ENCODE measurements at places on chromosomes 11 and 22.
A peak's percentile ranks its signal among the peaks of the same experiment; 100 is the strongest.

DNA sequence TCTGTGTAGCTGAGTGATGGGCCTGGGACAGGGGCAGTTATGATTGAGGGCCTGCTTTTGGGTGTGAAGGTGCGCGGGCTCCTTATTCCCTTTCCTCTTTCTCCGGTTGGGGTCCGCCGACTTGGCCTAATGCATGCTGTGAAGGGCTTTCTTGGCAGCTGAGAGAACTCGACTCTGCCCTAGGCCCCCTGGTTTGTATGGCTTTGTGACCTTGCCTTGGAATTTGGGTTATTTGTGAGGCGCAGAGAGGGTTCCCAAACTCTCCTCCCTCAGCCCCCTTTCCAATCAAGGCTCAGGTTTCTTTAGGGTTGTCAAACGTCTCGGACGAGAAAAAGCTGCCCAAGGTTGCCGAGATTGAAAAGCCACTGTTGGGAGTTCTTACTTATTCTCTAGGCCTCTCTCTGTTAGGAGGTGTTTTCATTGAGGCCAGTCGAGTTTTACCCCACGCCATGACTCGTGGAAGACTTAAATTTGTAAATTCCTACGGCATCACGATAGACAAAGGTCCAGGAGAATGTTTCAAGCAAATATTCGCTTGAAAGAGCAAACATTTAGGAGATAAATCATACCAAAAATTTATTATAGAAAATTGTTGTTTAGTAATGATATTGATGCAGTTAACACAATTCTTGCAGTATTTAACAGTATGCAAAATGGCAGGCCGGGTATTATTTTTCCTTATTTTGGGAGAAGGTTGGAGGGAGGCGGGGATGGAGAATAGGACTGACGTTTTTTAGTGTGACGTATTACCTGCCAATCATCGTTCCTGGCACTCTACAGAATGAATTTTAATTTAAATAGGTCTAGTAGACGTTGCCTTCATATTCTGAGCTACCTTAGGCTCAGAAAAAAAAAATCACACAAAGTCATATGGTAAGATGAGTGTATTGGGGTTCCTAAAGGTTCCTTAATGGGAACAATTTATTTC lies 689 bp downstream of the PDHX start:
- DNase-seq, result peak; percentile 5

GRCh38 chr22:49924113-49924833 lies 5.8 kb downstream of the CRELD2 start:
- DNase-seq, result no peak

- DNase-seq, result peak; percentile 80
Observed at GRCh38 chr11:783581-784015, 6.3 kb downstream of the CEND1 start.

- no peak for DNase-seq
Observed at GRCh38 chr22:33389936-33390335, 331.8 kb upstream of the SYN3 start.

- DNase-seq, result no peak
Observed at GRCh38 chr11:114291381-114291780, 4.8 kb upstream of the NNMT start.

All from suppressor macrophage (primary cell).